Activated T-helper 1 cell treated with anti-CD3 and anti-CD28 coated beads, Interleukin-2, amount 50 U/mL, for 16 hours (primary cell): ENCODE measurements at places on chromosomes 3 and 15.

- DNase-seq = no peak
Measured at GRCh38 chr3:12425850-12426579, 58.3 kb upstream of the TSEN2 start.

DNA sequence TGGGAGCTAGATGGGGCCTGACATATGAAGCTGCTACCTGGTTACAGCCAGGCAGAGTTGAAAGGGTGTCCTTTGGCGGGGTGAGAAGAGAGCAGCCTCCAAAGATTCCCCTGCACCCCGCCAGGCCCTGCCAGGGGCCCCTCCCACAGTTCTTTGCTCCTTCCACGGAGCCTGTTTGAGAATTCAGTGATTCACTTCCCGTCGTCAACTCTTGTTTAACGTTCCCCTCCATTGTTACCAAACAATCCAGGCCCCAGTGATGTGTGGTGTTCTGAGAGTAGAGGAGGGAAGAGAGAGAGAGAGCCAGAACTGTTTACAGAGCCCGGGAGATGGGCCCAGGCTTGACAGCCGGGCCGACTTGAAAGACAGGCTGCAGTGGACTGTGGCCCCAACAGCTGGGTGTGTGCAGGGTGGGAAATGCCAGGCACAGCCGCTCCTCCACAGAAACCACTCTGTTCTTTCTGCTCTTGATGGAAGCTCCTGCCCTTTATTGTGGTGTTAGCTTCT, 81.5 kb downstream of the SMAD3 start:
- DNase-seq = peak; percentile 11

GRCh38 chr3:126360046-126360713, 3.0 kb upstream of the KLF15 start:
- no peak for DNase-seq

DNA sequence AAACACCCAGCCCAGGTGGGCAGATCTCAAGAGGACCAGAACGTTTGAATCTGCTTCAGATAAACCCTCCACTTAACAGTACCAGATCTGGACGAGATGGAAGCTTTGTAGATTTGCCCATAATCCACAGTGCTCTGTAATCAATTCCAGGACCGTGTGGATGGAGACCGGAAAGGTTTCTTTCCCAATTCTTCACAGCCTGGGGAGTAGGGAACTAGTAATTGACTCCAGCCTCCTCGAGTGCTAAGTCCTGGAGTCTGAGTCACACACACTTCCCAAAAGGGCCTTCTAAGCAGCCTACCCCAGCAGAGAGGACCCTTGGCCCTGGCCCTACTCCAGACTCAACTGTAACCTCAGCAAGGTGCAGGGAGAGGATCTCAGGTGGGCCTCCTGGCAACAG, 56.2 kb upstream of the TSEN2 start:
- no peak for DNase-seq

GRCh38 chr3:196163212-196163611, 48.0 kb downstream of the ZDHHC19 start:
- no peak for DNase-seq

DNA sequence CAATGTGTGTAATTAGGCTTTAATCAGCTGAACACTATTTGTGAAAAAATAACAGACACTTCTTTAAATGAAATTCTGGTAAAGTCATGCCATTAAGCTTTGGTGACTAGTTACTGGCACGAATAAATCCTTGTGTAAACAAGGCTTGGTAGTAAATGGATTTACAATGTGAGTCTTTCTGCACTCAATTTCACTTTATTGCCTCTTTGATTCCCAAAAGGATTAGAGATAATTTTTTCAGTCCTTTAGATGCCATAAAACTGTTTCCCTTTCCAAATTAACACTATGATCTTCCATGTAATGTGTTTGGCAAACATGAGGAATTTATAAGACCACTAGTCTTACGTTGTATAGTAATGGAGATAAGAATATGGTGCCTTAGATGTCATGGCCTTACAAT, 339.5 kb upstream of the DNAJC19 start:
- DNase-seq = no peak

DNA sequence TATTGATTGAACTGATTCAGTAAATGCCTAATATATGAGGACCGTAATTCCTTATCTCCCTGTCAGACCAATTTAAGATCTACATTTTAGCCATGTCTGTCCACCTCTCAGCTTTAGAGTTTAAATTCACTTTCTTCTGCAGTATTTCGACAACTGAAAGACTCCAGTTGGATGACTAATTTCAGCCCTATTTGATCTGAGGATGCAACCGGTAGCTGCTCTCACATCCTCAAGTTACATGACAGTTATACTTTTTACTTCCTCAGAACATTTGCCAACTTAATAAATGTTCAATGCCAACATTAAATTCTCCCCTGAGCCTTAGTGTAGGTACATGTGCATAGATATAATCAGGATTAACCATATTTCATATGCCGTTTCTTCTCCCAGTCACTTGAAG, 2.5 kb upstream of the HHLA2 start:
- DNase-seq = no peak

DNA sequence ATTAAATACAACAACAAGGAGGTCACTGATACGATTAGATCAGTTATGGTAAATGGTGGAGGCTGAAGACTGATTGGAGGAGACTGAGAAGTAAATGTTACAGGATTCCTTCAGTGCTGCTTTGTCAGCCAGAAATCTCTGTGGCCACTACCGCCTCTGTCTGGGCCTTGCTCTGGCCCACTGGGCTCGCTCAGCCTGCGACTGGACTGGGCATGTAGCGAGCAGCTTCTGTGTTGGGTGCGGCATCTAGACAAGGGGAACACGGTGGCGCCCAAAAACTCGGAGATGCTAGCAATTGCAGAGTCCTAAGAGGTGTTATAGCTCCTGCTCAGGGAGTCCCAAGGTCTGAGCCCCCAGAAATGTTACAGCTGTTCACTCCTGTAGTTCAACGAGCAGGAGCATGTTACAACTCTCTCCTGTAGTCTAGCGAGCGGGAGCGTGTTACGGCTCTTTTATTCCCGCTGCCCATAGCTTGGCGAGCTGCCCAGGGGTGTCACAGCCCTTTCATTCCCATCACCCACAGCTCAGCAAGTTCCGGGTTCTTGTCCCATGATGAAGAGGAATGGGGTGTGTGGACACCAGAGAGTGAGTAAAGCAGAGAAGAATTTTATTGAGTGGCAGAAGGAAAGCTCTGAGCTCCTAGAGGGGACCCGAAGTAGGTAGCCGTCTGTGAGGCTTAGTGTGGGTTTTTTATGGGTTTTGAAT, 24.7 kb downstream of the SLC15A2 start:
- no peak for DNase-seq

DNA sequence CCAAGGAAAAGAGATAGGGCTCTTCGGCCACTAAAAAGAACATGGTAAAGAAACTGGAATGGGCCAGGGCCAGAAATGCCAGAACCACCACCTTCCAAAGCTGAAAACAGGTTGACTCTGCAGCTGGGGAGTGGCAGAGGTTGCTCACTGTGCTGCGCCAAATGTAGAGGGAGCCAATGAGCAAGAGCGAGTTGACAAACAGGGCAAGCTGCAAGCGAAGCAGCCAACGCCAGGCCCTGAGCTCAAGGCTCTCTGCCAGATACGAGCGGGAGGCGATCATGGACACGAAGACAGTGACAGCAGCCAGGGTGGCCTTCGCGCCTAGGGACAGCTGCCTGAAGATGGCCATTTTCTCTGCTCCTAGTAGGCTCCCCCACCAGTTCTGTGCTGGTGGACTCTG, 3.1 kb downstream of the GLB1 start:
- DNase-seq = no peak

- no peak for DNase-seq
Measured at GRCh38 chr15:62323353-62323890, 158.3 kb upstream of the C2CD4B start.

GRCh38 chr3:30282154-30282696, 324.2 kb upstream of the TGFBR2 start:
- DNase-seq = no peak

- DNase-seq = no peak
Measured at GRCh38 chr15:69008056-69008455, 6.4 kb upstream of the NOX5 start.

DNA sequence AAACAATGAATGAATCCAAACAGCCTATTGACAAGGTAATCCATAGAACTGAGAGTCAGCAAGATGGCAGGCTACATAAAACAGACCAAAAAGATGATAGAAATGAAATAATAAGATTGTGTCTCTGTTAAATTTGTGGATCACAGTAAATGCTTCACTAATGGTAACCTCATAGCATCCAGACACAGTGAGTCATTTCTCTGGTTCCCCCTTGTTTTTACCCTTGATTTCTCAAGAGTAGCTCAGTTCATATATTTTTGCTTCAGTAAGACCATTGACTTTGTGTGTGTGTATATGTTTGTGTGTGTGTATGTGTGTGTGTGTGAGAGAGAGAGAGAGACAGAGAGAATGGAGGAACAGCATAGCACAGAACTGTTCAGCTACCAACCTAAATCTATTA, 546.9 kb downstream of the RBMS3 start:
- no peak for DNase-seq

DNA sequence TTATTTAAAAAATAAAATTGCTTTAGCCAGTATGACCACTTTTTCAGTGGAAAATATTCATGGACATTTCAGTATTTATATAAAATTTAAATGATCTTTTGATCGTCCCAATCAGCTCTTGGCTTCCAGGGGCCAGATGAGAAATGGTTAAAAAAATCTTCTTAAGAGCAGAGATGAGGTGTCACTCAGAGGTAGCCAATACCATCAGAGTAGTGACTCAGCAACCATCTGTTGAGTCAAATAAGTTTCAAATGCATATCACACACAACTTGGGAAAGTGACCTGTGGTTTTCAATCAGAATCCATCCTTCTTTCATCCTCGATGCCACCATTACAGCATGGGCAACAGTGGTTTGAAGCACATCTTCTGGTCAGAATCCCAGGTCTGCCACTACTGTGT, 958.8 kb upstream of the NR2F2 start:
- no peak for DNase-seq
